Psoas muscle (tissue), 8 donors: ENCODE measurements at places on chromosomes 12 and 14.
A peak's percentile ranks its signal among the peaks of the same experiment; 100 is the strongest.

GRCh38 chr12:60349232-60349978 is 753.6 kb downstream of the SLC16A7 start:
- no peak for DNase-seq

DNA sequence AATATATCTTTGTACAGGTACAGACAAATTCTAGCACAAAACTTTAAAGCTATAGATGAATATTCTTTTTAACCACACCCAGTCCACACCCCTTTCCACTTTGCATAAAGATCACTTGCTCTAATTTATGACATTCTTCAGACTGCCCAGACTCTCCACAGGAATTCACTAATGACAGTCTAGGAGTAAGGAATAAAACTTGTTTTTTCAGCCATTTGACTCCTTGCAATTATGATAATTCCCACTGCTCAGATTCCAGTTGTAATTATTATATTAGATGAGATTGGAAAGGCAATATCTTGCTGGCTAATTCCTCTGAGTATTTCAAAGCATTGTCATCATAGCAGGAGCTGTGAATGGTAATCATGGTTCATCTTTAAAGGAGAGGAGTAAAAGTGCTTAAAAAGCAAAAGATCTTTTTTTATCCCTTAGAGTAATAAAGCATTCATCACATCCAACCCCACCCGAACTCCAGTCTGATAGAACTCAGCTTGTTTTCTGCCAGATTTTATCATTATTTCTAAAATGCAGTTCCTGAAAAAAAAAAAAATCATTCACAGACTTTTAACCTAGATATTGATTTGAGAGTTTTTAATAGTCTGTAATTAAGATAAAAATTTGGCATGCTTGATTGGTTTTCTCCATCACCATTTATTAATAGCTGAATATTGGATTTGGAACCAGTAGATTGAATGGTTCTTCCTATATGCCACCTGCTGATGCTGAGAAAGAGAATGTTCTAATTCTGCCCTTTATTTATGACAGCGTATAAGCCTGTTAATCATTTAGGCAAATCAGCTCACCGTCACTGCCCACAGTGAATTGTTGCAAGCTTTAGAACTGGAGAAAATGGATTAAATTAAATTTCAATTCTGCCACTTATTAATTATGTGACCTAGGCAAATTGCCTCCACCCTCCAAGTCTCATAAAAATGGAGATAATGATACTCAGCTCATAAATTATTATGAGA is 93.9 kb upstream of the RASSF8 start:
- DNase-seq: no peak

- no peak for DNase-seq
These were observed 991.9 kb downstream of the FLRT2 start for GRCh38 chr14:86521843-86522242.

GRCh38 chr14:102481791-102482238 is 27.8 kb downstream of the ANKRD9 start:
- DNase-seq: no peak

DNA sequence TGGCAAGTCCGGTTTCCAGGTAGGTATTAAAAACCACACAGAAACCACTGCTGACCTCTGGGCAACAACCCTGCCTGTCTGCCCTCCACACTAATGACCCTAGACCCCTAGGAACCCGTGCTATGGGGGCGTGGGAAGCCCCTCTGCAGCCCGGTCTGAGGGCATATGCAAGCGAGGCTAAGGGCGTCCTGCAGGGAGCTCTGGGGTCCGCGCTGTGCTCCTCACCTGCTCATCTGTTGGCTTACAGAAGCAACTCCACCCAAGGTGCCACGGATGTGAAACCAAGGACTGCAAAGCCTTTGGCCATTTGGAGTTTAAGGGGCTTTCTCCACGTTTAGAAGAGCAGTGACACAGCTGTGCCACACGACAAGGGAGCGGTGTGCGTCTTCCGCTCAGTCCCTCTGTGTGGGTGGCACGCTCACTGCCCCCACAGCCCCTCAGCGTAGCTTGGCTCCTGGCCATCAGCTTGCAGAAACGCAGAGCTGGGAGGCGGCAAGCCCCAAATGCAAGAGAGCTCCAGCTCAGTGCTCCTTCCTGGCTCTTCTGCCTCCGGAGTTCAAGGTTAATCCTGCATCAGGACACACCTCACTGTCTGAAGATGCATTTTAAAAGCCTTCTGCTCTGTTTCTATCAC is 18.4 kb downstream of the AMN start:
- no peak for DNase-seq

DNA sequence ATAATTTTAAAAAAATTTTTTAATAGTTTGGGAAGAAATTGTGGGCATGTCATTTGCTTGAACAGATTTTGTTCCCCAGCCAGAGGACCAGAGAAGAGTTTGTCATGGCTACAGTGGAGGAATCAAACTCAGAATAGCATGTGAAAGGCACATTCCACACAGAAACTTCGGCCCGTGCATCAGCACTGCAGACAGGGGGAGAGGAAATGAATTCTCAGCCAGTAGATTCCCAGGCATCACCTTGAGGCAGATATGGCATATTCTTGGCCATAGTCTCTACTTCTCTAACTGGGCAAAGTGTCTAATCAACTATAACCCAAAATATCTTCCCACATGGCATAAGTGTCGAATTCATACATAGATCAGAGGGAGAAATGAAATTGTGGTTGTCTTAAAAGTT is 153.3 kb downstream of the PRKCH start:
- DNase-seq: no peak

GRCh38 chr14:72907886-72908285 is 14.0 kb upstream of the DPF3 start:
- no peak for DNase-seq

DNA sequence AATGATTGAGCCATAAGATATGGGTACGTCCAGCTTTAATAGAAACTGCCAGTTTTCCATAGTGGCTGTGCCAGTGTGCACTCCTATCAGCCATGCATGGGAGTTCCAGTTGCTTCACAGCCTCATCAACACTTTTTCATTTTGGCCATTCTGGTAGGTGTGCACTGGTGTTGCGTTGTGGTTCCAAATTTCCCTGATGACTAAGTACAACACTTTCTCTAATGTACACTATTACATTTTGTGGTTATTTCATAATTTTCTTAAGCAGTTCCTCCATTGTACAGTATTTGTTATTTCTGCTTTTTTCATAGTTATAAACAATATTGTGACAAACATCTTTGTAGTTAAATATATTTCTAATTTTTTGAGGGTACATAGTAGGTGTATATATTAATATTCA is 21.5 kb upstream of the OAS1 start:
- no peak for DNase-seq

GRCh38 chr12:48629541-48629940 is 52.5 kb downstream of the KANSL2 start:
- DNase-seq: no peak

GRCh38 chr14:104091927-104092771 is 6.6 kb downstream of the ASPG start:
- peak; percentile 9 for DNase-seq

- DNase-seq: no peak
These were observed 89.2 kb downstream of the CFAP54 start for GRCh38 chr12:96578526-96579125.

- DNase-seq: no peak
These were observed 62.3 kb upstream of the EGLN3 start for GRCh38 chr14:34012978-34013720.

GRCh38 chr12:116635487-116635886 is 76.3 kb downstream of the MAP1LC3B2 start:
- no peak for DNase-seq

DNA sequence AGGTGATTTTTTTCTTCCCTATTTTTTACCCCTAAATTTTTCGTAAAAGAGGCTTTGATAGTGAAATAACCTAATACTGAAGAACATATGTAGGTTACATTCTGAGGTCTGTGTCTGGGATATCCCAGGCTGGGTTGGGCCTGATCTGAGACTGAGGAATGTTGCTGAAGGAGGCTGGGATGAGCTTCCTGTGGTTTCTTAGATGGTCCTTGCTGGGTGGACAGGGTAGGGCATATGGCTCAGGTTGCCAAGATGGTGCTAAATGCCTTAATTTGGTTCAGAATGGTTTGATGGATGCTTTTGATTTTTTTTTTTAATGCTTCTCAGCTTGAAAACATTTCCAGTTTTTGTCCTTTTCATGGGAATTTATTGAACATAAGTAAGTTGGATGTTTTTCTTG is 124.6 kb upstream of the PMCH start:
- no peak for DNase-seq

GRCh38 chr14:32998433-32998832 is 59.8 kb downstream of the NPAS3 start:
- DNase-seq: no peak

DNA sequence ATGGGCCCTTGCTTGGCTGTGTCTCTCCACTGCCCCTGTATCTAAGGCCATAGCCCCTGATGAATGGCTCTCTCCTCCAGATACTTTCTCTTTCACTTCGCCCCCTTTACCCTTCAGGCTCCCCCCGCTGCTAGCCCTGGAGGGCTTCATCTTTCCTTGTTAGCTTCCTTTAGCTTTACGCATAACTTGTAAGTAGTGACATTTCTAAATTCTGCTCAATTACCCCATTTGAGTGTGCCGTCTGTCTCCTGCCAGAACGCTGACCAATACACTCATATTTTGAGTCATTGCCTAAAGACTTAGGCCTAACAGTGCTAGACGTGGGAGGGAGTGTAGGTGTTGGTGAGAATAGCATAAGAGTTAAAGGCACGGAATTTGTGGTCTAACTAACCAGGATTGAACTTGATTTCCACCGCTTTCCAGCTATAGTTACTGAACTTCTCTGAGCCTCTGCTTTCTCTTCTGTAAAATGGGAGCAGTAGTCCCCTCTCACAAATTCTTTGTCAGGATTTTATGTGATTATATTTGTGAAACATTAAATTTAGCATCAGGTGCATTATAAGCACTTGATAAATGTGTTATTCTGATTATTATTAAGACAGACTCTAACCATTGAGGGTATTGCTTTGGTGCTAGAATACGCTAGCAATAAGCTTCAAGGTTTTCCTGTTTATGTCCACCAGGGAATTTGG is 129.3 kb downstream of the ZFP36L1 start:
- no peak for DNase-seq

- peak; percentile 56 for DNase-seq
These were observed 124.3 kb downstream of the PPHLN1 start for GRCh38 chr12:42450248-42450647.

DNA sequence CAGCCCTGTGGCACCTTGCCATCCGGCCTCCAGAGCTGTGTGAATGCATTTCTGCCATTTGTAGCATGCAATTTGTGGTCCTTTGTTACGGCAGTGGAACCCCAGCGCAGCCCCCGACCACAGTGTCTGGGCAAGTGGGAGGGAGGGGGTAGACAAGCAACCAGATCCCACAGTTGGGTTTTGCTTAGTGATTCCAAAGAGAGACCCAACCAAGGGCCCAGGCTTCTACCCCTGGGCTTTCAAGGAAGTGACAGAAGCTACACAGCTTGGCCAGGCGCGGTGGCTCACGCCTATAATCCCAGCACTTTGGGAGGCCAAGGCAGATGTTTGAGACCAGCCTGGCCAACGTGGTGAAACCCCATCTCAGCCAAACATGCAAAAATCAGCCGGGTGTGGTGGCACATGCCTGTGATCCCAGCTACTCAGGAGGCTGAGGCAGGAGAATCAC is 17.8 kb downstream of the ZBTB42 start:
- DNase-seq: no peak

- no peak for DNase-seq
These were observed 152.7 kb downstream of the ADGRD1 start for GRCh38 chr12:131106349-131106941.

DNA sequence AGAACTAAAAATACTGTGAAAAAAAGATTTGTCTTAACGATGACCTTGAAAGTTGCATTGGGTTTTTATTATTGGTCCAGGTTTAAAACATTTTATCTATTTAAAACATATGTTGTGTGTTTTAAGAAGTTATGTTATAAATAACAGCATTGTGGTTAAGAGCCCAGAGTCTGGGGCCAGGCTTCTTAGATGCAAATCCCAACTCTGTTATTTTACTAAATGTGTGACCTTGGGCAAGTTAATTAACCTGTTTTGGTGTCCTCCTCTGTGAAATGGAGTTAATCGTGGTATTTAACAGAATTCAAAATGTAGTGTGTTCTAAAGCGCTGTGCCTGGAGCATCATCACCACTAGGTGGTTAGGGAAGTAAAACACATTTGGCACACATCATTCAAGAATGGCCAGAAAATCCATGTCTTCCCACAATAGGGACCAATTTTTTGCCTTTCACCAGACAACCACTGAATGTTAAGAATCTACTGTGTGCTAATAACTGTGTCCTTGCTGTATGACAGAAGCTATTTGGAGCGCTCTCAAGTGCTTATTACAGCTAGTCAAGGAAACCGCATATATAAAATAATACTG is 133.3 kb downstream of the MON2 start:
- DNase-seq: no peak

DNA sequence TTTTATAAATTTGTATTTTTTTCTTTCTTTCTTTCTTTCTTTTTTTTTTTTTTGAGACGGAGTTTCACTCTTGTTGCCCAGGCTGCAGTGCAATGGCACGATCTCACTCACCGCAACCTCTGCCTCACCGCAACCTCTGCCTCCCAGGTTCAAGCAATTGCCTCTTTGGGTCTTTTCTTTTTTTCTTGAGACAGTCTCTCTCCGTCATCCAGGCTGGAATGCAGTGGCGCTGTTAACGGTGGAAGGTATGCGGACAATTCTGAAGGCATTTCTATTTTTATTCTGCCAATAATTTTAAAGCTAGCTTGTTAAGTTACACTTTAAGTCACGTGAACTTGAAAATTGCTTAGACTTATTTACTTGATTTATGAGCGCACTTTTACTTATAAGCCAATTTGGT is 8.8 kb upstream of the PHC1 start:
- no peak for DNase-seq

DNA sequence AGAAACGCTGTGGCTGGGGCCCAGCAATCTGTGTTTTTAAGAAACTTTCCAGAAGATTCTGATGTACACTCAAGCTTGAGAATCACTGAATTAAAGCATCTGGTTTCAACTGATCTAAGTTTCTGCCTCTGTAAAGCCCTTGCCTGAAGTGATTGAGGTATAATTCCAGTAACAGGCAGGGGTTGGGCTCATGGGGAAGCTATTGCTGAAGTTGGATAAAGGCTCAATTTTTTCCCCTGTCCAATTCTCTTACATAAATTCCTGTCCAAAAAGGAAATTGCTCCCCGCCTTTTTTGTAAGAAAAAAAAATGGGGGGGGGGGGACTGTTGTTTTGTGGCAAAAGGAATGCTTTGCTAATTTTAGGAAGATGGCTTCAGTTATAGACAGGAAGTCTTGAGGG is 337.4 kb downstream of the NUAK1 start:
- DNase-seq: no peak
